ENCODE measurements at places on chromosomes 16 and 17. TPM values are rescaled to one million over a fixed set of nuclear protein-coding genes. Genes with fewer than 3 reads are reported as not detected.

DNA sequence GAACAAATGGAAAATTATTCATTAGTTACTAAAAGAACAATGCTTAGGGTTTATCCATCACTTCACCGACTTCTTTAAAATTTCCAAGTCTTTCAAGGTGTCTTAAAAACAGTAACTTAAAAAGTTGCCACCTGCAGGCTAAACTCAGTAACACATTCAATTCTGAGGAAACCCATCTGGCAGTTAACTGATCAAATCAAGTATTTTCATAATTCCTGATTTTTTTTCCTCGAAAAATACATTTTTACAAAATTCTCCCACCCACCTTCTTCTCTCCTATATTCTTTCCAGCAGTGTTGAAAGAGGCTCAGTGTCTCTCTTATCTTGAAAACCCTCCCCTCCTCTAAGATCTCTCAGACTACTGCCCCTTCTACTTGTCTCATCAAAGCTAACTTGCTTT lies 29.9 kb downstream of the PARN start:
- no peak for DNase-seq

TBC1D3K gene
- polyA plus RNA-seq, result not detected

DNA sequence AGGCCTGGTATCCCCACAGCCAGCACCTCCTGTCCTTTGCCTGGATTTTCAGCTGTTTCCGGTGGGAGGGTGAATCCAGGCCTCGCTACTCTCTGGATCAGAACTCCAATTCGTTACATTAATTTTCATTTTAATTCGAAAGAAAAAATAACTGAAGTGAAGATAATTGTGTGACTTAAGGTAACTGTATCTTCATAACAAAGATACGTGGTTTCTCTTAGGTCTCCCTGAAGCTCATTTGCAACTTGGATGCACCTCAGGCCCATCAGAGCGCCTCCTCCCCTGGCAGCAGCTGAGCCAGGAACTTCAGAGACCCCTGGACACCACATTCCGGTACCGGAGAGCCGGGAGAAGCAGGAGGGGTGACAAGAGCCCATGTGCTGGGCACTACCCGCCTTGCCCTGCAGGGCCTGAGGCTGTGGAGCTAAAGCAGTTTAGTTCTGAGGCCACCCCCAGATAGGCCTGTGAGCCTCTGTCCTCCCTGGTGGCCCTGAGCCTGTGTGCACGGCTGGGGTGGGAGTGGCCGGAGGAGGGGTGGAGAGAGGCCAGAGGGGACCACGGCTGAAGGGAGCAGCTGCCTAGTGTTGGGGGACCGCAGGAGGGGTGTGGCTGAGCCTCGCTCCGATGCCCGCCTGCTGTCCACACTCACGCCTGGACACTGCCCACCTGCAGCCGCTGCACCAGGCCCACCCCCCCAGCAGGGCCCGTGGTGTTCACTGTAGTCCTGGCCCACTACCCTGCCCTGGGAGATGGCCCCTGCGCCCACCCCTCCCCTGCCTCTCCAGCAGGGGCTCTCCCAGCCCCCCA lies 11.4 kb upstream of the DUS1L start:
- no peak for DNase-seq

DNA sequence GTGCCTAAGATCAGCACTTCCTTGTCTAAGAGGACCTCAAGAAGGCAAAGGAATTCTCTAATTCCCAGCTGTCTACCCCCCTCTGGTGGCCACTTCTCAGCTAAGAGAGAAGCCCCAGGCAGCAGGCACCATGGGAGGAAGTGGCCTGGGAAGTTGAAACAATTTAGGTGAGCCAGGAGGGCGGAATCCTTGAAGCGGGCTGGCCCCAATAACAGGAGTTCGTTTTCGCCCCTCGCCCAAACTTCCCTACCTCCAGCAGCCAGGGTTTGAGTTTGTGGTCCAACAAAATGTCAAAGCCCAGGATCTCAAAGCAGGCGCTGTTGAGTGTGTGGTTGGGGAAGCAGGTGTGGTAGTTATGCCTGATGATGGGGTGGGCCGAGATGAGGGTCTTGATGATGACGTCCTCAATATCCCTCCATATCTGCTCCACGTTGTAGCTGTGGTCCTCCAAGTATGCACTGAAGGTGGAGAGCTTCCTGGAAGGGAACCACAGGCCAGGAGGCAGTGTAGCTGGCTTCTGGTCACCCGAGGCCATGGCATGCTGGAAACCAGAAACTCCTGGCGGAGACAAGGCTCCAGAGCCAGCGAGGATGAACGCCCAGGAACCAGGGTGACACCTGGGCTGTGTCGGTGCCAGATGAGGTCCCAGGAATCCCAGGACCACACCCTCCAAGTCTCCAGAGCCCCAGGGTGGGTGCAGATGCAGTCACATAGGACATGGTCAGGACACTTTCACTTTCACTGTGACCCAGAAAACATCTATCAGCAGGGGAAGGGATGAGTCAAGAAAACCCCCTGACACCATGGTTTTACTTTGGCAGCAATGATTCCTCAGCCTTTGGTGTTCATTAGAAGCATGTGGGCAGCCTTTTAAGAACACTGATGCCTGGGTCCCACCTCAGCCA lies 25.6 kb downstream of the TTLL6 start:
- DNase-seq, result peak; percentile 62

ASIC2 gene
- polyA plus RNA-seq, result not detected

KRTAP1-1 gene
- not detected for polyA plus RNA-seq

DNA sequence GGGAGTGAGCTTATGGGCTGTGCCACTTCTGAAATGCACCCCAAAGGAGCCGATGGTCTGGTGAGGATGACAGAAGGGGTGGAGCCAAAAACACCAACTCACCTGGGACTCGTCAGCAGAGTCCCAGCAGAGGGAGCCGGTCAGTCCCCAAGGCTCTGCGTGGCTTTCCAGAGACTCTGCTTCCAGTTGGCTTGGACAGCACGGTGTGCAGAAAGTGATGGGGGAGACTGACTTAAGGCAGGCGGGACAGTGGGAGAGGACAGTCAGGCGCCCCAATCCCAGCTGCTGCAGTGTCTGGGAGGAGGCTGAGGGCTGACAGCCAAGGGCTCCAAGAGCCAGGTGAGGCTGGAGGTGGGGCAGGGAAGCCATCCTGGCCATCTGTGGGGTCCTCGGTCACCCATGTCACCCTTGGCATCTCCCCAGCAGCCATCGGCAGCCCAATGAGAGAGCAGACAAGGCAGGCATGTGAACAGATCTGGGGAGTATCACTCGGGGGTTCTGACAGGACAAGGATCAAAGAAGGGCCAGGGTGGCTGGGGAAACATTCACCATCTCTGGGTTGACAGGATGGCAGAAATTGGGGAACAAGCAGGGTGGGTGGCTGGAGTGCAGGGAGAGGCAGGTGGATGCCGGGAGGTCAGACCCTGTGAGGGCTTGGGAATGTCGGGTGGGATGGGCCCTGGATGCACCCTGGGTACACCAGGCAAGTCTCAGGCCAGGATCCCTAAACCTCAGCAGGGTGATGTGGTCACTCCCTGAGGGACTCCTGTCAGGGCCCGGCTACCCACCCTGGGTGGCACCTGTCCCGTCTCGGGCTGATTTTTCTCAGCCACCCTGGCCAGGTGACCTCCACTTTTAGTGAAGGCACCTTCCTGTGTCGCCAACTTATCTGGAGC lies 8.9 kb upstream of the KRTAP17-1 start:
- DNase-seq, result no peak

DNA sequence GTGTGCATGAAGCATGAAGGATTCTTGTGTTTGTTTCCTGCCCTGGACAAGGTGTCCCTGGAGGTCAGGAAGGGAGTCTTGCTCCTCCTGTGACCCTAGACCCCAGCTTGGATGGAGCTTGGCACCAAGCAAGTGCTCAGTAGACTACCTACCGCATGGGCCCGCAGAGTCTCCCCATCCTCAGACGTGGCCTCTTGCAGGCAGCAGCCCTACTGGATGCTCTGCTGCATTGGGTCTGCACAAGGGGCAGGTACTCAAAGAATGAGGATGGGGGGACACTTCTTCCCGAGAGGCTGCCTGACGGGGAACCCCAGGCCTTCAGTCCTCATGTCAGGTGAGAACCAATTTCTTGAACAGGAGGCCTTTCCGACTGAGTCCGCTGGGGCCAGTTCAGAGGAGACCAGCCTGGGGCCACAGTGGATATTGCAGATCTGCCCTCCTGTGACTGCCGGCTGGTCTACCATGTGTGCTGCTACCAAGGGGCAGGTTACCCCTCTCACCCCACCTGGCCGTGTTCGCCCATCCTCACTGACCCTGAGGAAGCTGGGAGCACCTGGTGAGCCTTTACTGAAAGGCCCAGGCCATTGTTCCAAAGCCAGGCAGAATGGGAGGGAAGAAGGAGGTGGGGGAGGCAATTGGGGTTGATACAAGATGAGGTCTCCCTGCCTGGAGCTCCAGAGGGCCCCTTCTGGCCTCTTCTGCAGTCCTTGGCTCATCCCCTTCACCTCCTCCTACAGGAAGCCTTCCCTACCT lies 206.3 kb downstream of the RAB11FIP4 start:
- no peak for DNase-seq

Data from liver (tissue), 10 donors.